Thyroid gland (tissue), 4 donors: ENCODE measurements at places on chromosomes 2 and 18. TPM values are rescaled to one million over a fixed set of nuclear protein-coding genes. Genes with fewer than 3 reads are reported as not detected.

DNA sequence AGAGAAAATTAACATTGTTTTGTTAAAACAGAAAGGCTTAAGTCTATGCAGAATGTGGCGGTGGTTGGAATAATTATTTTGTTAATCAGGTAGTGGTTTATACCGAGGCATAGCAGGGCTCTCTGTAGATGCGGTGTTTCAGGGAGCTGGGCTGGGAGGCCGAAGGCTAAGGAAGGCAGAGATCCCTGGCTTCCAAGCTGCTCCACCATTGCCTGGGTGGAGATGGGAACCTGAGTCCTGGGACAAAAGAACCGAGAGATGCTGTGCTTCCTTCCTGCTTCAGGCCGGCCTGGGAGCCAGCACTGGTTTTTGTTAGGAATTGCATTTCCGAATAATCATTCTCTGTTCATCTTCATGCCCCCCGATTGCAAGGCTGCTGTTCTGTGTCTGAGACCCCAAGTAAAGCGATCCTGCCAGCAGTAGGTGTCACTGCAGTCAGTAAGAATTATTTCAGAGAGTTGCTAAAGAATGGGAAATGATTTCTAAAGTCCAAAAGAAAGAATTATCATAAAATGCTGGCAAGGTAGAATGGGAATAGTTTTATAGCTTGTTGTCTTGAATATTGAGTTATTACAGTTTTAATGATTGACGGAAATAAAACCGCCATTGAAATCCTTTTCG lies 824.9 kb downstream of the GALR1 start:
- H3K4me1 ChIP-seq = no peaks in the 10 kb centered on the region
- H3K36me3 ChIP-seq = no peaks in the 10 kb centered on the region
- DNase-seq = no peak
- no peak overlapping the region for H3K4me3 ChIP-seq
- no peaks in the 10 kb centered on the region for H3K27me3 ChIP-seq

DNA sequence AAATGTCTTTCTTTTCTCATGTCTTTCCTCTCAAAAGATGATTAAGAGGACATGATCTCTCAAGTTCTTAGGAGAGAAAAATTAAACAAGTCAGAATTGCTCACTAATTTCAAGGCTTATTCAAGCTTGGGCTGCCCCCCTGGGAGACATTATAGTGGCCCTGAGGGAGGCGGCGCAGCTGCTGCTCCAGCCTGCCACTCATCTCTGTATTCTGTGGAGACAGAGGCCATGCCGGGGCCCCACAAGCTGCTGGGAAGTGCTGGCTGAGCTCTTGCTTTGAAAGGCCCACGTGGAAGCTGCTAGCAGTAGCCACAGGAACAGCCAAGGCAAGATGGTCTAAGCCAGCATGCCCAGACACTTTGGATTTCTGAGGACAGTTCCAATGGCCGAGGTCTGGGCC lies 267.4 kb downstream of the LNPK start:
- H3K36me3 ChIP-seq = no peaks in the 10 kb centered on the region
- H3K27me3 ChIP-seq = no peaks in the 10 kb centered on the region
- H3K4me3 ChIP-seq = no peak overlapping the region
- no peaks in the 10 kb centered on the region for H3K4me1 ChIP-seq
- no peak for DNase-seq
- no peak overlapping the region for H3K27ac ChIP-seq

DNA sequence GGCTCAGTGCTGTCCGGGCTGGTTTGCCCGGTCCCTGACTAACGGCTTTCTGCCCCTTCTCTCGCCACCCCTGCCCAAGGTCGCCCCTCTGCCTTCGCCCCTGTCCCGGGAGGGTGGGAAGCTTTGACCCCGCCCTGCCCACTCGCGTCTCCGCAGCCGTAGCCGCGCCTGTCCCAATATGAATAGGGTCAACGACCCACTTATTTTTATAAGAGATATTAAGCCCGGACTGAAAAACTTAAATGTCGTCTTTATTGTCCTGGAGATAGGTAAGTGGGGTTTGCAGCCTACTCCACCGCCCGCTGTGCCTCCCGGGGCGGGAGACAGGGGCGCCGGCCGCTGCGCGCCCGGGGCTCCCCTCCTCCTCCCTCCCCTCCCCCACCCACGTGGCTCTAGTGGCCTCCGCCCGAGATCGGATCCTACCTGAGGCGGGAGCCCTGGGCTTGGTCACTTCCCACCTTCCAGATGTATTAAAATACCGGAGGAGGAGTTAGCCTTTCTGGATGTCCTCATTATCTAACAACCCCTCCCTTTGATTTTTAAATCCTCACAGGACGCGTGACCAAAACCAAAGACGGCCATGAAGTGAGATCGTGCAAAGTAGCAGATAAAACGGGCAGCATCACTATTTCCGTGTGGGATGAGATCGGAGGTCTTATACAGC lies 633 bp downstream of the NABP1 start:
- H3K4me1 ChIP-seq = peaks cover 12% of the 10 kb centered on the region
- peak overlapping the region; percentile 81 for H3K4me3 ChIP-seq
- DNase-seq = peak; percentile 51
- no peaks in the 10 kb centered on the region for H3K36me3 ChIP-seq

Gene REG3A
- total RNA-seq = not detected

- no peak overlapping the region for H3K27ac ChIP-seq
- H3K27me3 ChIP-seq = peaks cover 39% of the 10 kb centered on the region
- H3K4me1 ChIP-seq = peaks cover 14% of the 10 kb centered on the region
- DNase-seq = no peak
- H3K4me3 ChIP-seq = no peak overlapping the region
Measured at GRCh38 chr2:118223511-118223991, 135.3 kb downstream of the INSIG2 start.

DNA sequence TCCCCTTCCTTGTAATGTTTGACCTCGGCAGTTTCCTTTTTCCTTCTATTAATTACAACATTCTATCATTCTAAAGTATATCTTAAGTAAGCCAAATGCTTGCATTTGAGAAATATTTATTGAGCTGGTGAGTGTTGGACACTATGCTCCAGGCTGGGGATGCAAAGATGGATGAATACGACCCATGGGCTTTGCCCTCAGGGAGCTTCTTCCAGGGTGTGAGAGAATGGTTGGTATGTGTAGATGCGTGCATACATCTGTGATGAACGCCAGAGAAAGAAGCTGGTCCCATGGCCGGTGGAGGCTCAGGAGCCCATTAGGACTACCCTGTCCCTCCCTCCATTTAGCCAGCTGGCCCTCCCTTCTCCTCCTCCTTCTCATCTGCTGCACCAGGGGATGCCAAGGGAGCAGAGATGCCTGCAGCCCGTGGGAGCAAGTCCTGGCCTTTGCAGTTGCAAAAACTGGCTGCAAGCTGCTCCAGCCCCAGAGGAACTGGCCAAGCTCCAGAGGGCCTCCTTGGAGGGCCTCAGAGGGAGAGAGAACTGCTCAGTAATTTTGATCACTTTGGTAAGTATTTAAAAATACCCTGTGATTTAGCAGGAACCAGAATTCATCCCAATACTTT lies 65.7 kb upstream of the FOSL2 start:
- H3K27ac ChIP-seq = no peak overlapping the region
- DNase-seq = no peak
- H3K36me3 ChIP-seq = no peaks in the 10 kb centered on the region
- no peak overlapping the region for H3K4me3 ChIP-seq

Gene MLPH
- total RNA-seq = 64.2 TPM

- H3K4me1 ChIP-seq = no peaks in the 10 kb centered on the region
- H3K4me3 ChIP-seq = no peak overlapping the region
- H3K27ac ChIP-seq = no peak overlapping the region
- no peak for DNase-seq
- peaks cover 18% of the 10 kb centered on the region for H3K36me3 ChIP-seq
- H3K27me3 ChIP-seq = no peaks in the 10 kb centered on the region
Measured at GRCh38 chr2:160278101-160278878, 78.2 kb upstream of the ITGB6 start.

DNA sequence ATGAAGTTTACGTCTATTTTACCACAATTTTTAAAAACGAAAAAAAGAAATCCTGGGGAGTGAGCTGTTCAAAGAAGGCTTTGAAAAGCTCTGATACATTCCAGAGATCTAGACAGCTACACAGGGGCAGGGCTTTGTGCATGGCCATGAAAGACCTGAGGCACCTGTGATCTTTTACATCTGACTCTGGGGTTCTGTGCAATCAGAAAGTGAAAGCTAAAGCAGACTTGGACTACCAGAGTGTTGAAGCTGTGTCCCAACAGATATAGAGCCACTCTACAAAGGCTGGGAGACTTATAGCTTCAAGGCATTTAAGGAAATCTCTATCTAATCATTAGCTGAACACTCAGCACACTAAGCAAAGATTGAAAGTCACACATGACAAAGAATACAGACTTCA lies 34.1 kb downstream of the PARD6G start:
- H3K36me3 ChIP-seq = no peaks in the 10 kb centered on the region
- peak overlapping the region; percentile 46 for H3K27ac ChIP-seq
- no peak overlapping the region for H3K4me3 ChIP-seq
- no peaks in the 10 kb centered on the region for H3K27me3 ChIP-seq

Gene DARS1
- 69.6 TPM for total RNA-seq

DNA sequence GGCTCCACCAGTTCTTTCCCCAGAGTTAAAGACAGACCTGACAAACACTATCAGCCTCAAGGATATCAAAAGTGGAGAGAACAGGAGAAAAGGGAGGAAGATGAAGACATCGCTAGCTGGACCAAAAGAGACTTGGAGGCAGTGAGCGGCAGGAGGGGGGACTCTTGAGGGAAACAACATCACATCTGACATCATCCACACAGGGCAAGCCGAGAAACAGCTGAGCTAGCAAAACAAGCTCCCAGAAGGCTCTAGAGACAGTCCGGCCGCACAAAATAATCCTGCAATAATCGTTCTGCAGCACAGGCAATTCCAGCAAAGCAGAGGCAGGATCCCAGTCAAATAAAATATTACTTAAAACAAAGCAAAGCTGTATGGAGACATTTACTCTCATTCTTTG lies 239.8 kb downstream of the EN1 start:
- H3K27me3 ChIP-seq = no peaks in the 10 kb centered on the region
- H3K27ac ChIP-seq = no peak overlapping the region
- DNase-seq = no peak
- H3K4me3 ChIP-seq = no peak overlapping the region
- H3K4me1 ChIP-seq = no peaks in the 10 kb centered on the region
- H3K36me3 ChIP-seq = no peaks in the 10 kb centered on the region

Gene RAX
- not detected for total RNA-seq

Gene VIL1
- not detected for total RNA-seq

GRCh38 chr2:27370816-27371620 lies 602 bp downstream of the SNX17 start:
- H3K36me3 ChIP-seq = peaks cover 50% of the 10 kb centered on the region
- no peaks in the 10 kb centered on the region for H3K27me3 ChIP-seq
- peak overlapping the region; percentile 83 for H3K27ac ChIP-seq
- DNase-seq = peak; percentile 65
- H3K4me1 ChIP-seq = peaks cover 25% of the 10 kb centered on the region

Gene APLF
- 9.1 TPM for total RNA-seq

Gene PFN4
- total RNA-seq = 2.0 TPM

Gene MAP3K19
- total RNA-seq = not detected

Gene KCNG2
- total RNA-seq = not detected

DNA sequence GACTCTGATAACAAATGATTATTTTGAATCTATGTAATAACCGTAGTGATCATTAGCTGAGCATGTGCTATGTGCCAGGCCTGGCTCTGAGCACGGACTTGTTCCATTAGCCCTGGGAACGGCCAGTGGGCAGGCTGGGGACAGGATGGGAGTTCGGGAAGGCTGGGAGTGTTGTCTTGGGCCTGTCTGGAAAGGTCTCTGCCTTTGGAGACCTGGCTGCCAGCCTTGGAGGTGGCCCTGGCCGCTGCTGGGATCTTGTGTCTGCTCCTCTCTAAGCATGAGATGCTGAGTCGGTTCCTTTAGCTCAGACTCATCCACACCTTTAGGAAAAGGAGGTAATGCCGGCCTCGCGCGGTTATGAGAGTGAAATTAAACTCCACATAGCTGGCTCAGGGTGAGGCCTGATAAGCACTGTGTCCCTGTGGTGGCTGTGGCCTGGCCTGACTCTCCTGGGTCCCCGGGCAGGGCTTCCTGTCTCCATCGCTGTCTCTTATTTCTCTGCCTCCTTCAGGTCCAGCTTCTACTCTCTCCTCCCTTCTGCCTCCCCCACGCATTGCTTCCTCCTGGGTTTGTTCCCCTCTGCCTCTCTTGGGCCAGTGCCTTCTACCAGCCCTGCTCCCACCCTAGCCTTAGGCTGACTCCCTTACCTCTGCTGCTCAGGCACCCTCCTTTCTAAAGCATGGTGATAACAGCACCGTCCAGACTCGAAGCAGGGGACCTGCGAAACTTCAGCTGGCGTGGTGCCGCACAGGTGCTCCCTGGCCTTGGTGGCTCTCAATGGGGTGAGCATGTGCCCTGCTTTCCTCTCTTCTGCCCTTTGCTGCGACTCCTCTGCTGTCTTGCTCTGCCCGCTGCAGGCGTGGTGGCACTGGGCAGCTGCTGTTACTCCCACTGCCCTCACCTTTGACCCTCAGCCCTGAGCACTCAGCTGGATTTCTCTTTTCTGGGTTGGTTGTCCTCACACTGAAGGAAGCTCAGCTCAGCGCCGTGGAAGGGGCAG lies 41.8 kb downstream of the NCK2 start:
- H3K4me3 ChIP-seq = no peak overlapping the region
- no peak overlapping the region for H3K27ac ChIP-seq
- no peaks in the 10 kb centered on the region for H3K27me3 ChIP-seq
- no peaks in the 10 kb centered on the region for H3K36me3 ChIP-seq
- DNase-seq = no peak

- no peaks in the 10 kb centered on the region for H3K27me3 ChIP-seq
- no peak overlapping the region for H3K4me3 ChIP-seq
- H3K36me3 ChIP-seq = no peaks in the 10 kb centered on the region
- no peaks in the 10 kb centered on the region for H3K4me1 ChIP-seq
- no peak overlapping the region for H3K27ac ChIP-seq
- no peak for DNase-seq
Measured at GRCh38 chr2:108080177-108080576, 93.9 kb downstream of the SLC5A7 start.

Gene POTEI
- total RNA-seq = not detected

- H3K27me3 ChIP-seq = no peaks in the 10 kb centered on the region
- DNase-seq = no peak
- H3K4me1 ChIP-seq = no peaks in the 10 kb centered on the region
- H3K27ac ChIP-seq = no peak overlapping the region
- no peak overlapping the region for H3K4me3 ChIP-seq
- H3K36me3 ChIP-seq = no peaks in the 10 kb centered on the region
Measured at GRCh38 chr2:192159208-192159607, 35.5 kb downstream of the TMEFF2 start.
